Mesenteric fat pad (tissue), 1 donor: ENCODE measurements at places on chromosomes 7 and 10. TPM values are rescaled to one million over a fixed set of nuclear protein-coding genes. Genes with fewer than 3 reads are reported as not detected.

- no peak for DNase-seq
These were observed 41.7 kb upstream of the CALD1 start for GRCh38 chr7:134737566-134738345.

GRCh38 chr7:122161628-122162027, 17.6 kb upstream of the AASS start:
- no peak for DNase-seq

DNA sequence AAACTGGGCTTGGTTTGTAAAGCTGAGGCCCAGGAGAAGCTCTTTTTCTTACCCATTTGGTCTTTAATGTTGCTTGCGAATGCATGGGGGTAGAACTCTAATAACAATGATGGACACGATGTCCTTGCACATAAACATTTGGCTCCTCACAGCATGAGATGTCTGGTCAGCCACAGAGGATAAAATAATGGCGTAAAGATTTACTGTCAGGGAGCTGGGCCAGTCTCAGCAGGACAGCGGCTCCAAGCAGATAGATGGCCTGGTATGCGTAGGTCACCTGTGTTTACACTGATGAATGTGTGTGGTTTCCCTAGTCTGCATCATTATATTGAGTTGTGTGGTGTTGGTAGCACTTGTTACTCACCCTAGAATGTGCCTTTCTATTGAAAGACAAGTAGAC, 537.4 kb downstream of the CNTNAP2 start:
- no peak for DNase-seq

DNA sequence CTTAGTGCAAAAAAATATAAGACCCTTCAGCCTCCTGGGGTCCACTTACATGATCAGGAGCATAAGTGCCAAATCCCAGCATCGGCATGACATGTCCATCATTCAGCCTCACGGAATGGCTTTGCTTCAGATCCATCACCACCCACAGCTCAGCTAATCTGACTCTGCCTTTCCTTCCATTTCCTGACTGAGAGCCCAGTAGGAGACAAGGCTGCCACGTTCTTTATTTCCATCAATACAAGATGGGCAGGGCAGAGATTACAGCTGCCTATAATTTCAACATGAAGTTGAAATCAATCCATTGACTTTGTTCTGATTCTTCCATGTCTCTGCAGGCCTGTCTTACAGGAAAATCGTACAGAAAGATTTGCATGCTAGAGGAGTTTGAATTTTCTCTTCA, 76.4 kb upstream of the UCN3 start:
- no peak for DNase-seq

- DNase-seq = no peak
These were observed 733 bp upstream of the ARL5B start for GRCh38 chr10:18658271-18659124.

DNA sequence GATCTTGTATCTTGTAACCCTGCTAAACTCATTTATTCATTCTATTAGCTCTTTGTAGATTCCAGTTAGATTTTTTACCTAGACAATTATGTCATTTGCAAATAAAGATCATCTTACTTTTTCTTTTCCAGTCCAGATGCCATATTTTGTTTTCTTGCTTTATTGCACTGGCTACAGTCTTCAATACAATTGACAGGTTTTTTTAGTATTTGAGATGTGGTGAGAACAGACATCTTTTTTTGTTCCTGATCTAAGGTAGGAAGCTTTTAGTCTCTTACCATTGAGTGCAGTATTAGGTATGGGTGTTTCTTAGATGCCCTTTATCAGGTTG, 12.1 kb downstream of the SPRN start:
- DNase-seq = no peak

C7orf33 gene
- total RNA-seq = not detected

DNA sequence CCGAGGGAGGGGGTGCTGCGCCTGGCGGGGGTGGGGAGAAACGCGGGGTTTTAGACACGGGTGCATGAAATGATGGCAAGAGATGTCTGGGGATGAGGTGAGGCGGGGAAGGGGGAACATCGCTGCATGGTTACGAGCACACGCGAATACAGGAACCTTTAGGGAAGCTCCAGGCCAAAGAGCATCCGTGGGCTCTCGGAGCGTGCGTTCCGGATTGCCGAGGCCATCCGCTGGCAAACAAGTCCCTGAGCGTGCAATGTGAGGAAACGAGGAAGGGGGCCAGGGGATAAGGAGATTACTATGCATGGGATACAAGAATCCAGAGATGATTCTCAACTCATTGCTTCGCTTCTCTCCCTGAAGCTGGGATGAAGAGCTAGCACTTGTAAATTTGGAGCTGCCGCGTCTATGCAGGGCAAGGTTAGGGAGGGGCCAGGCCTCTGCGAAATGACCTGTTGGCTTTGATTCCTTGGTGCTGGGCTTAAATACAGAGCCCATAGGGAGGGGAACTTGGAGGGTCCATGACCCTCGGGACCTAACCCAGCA, 520 bp upstream of the WNT2 start:
- DNase-seq = no peak

ETV1 gene
- total RNA-seq = 5.7 TPM

DNA sequence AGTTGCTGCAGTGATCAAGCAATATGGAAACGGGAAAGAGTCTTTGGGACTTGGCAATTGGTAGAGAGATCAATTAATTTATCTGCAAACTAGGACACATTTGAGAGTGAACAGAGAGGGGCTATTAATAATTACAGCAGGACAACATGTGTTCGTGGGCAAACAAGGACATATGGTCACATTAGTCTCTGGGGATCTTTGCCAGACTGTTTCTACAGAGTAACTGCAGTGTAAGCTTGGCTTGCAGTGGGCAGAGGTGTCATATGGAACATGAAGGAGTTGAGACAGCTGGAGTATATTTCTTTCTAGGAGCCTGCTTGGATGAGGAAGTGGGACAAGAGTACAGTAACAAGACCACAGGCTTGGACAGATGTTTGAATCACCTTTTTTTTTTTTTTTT, 232.1 kb upstream of the LYZL1 start:
- DNase-seq = no peak

CEP41 gene
- total RNA-seq = 9.3 TPM

GRCh38 chr7:103120362-103120761, 28.5 kb downstream of the NAPEPLD start:
- no peak for DNase-seq

CFAP46 gene
- not detected for total RNA-seq
